RPMI7951 (cell line): ENCODE measurements at places on chromosomes 12 and 14.

GRCh38 chr12:11482955-11483354, 87.6 kb upstream of the PRB2 start:
- peak; percentile 19 for DNase-seq

GRCh38 chr14:50892255-50892654, 20.4 kb downstream of the ABHD12B start:
- no peak for DNase-seq

DNA sequence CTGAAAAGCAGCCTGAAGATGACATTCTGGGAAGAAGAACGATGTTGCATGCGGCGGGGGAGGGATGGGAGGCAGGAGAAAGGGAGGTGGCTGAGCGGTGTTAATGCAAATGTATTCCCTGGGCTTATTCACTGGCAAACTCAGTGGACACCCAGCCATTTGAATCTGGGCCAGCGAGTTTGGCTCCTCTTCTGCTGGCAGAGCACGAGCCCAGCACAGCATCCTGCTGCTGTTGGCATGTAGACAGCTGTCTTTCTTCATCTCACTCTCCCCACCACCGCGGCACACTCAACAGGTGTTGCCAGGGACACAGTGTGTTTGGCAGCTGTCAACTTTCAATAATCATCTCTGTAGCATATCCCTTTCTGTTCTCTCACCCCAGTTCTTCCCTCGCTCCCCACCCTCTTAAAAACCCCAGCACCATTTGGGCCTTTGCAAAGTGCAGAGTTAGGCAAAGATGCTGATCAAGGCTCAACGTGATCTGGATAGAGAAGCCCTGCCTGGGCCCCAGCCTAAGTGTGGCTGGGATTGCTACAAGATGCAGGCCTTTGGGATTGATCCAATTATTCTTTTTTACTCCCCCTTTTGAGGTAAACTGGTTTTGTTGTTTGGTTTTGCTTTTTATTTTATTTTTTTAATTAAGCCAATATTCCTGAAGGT, 131.9 kb downstream of the EXOC5 start:
- no peak for DNase-seq

DNA sequence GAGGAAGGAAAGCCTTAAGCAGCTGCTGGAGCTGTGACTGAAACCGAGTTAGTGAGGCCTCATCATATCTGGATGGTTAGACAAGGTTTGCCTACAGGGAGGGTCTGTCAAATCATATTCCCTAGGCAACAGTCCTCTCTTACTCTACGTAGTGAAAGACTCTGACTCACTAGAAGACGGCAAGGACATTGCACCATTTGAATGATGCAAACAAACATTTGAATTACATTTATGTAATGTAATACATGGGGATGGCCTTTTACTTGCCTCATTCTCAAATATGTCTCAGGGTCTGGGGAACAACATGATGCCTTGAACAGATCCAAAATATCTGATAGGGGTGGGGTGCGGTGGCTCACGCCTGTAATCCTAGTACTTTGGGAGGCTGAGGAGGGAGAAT, 29.8 kb upstream of the STRAP start:
- no peak for DNase-seq

GRCh38 chr12:72230589-72230988, 41.6 kb upstream of the TRHDE start:
- DNase-seq, result no peak

- no peak for DNase-seq
These were observed 25.1 kb downstream of the SPPL3 start for GRCh38 chr12:120879102-120879501.

GRCh38 chr12:6277982-6278438, 32.5 kb upstream of the PLEKHG6 start:
- no peak for DNase-seq

GRCh38 chr12:65470256-65470655, 191.8 kb downstream of the MSRB3 start:
- no peak for DNase-seq

GRCh38 chr14:71555654-71556559, 376.3 kb upstream of the RGS6 start:
- DNase-seq, result peak; percentile 32

DNA sequence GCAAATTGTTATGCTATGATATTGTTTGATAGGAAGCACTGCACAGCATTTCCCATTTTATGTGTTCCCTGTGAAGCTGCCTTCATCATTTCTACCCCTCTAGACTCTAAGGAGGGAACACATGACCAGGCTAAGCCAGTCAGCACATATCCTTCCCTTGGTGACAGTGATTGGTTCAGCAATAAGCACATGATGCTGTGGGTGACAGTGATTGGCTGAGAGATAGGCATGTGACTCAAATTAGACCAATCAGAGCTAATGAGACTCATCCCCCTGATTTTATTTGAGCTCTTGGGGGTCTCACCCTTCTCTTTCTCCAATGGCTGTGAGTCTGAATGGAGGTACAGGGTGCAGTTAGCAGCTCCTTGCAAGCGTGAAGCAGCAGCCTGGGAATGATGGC, 195.2 kb downstream of the NUAK1 start:
- DNase-seq, result no peak

DNA sequence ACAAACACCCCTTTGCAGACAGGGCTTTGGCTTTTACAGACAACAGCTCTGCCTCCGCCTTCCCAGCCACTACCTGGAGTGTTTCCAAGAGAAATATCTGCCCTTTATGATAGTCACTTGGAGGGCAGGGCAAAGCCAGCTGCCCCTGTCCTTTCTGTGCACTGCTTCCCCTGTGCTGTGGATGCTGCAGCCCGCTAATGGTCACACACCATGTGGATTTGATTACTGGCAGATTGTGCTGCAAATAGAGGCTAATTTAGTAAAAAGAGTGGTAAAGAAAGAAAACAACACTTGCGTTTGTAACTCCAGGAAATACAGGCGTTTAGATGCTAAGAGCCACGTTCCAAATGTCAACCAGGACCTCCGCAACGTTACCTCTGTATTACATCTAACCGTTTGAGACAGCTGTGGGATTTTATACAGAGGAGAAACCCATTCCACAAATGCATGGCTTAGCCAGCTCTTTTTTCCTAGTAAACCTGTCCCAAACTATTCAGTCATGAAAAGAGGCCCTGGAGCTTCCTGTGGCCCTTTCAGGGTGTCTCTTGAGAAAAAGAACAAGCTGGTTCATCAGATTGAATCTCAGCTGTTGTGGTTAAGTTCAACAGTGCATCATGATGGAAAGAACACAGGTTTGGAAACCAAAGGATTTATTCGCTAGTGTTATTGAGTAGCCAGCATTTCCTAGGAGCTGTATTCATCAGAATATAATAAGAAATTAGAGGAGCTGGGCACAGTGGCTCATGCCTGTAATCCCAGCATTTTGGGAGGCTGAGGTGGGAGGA, 30.1 kb upstream of the PWP1 start:
- no peak for DNase-seq

DNA sequence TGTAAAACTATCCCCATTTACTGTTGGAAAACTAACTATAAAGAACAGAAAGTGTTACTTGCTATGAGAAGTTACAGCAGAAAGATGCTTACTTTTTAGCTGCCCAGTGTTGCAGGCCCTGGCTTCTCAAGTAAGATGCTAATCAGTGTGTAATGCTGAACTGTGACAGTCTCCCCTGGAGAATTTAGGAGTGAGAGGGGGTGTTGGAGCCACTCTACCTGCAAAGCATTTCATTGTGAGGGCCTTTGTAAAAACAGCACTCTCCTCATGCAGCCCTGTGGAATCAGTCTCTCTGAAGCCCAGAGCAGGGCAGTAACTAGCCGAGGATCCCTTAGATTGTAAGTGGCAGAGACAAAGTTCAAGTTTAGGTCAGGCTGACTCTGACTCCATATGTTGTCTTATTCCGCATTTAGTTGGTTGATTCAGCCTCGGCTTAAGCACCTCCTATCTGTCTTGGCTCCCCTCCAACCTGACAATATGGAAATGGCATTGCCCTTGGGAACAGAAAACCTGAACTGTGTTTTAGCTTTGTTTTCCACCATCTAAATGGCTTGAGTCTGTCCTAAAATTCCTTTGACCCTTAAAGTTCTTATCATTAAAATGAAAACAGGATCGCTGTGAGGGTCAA, 141.3 kb downstream of the PRKCH start:
- DNase-seq, result peak; percentile 85

GRCh38 chr14:93286212-93286890, 46.5 kb downstream of the BTBD7 start:
- no peak for DNase-seq

DNA sequence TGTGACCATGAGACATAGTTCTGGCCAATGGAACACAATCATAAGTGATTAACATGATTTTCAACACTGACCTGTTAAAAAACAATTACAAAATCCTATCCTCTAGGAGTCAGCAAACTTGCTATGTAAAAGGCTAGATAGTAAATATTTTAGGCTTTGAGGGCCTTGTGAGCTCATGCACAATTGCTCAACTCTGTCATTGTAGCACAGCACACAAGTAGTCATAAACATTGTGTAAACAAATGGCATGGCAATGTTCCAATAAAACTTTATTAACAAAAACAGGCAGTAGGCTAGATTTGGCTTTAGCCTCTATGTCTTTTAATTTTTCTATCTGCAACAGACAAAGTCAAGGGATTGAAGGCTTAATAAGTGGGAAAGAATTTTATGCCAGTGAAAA, 350.7 kb downstream of the C12orf50 start:
- no peak for DNase-seq

- no peak for DNase-seq
These were observed 274.7 kb downstream of the NEDD1 start for GRCh38 chr12:97181571-97182265.

DNA sequence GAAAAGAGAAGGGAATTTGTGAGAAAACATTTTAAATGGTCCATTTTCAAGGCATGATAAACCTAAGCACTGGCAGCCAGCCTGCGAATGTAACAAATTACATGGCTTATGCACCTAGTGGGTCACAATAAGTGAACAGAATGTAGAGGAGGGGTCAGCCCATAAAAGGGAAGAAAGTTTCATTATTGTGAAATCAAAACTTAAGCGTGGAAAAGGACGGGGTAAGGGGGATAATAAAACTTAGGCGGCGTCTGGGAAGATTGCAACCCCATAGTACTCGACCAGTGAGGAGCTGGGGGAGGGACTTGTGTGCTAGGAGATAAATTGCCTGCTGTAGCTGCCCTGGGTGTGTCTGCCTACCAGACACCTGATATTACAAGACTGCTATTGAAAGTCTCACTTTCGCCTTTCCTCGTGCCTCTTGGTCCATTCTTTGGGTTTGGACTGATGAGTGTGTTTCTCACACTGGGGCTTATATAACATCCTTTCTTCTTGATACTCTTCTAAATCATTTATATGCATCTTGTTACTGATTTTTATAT, 40.6 kb downstream of the ZDHHC17 start:
- DNase-seq, result no peak

DNA sequence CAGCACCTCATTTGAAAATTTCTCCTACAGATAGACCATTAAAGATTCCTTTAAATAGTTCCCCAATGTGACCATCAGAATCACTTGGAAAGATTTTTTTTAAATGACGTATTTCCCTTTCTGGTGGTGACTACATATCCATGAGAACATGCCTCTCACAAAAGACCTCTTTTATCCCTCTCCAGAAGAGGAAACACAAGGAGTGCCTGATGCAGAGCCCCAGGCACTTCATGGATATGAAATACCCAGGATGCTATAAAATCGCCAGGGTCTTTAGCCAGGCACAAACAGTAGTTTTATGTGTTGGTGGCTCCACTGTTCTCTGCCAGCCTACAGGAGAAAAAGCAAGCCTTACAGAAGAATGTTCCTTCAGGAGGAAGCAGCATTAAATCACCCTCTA, 97.1 kb downstream of the ETNK1 start:
- peak; percentile 41 for DNase-seq

DNA sequence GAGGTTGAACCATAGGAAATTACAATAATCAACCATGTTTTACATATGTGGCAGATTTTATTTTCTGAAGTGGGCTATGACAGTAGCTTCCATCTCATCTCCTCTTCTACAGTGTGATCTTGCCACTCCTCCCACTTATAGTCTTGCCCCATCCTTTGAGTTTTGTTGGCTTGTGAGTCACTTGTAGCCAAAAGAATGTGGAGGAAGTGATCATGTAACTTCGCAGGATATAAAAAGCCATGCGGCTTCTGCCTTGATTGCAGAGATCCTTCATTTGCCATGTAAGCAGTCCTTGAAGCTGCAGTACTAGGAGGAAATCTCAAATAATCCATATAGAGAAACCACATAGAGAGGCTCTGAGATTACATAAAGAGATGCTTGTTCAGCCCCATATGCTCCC, 13.7 kb upstream of the ZNF84 start:
- DNase-seq, result no peak

DNA sequence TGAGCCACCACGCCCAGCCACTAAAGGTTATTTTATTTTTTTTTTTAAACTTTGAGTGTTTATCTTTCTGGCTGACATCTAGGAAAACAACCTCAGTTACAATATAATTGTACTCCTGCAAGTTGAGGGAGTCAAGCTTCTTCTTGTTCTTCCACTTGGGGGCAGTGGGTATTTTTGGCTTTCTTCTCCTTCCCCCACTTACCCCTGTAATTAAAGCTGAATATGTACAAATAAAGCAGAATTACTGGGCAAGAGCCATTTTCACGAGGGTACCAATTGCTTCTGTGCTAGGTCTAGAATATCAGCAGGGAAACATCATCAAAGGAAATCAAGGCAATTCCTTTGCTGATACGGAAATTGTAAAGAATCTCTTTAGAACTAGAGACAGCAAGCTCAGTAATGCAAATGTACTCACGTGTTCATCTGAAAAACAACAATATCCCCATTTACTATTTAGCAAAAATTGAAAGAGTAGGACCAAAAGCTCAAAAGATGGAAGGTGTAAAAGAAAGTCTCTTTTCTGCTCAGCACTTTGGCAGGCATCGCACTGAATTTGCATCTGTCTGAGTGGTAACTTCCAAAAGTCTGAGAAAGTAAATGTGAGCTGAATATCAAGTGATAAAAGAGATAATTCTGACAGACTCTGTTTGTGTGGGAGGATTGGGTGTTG, 72.8 kb downstream of the TAOK3 start:
- no peak for DNase-seq

DNA sequence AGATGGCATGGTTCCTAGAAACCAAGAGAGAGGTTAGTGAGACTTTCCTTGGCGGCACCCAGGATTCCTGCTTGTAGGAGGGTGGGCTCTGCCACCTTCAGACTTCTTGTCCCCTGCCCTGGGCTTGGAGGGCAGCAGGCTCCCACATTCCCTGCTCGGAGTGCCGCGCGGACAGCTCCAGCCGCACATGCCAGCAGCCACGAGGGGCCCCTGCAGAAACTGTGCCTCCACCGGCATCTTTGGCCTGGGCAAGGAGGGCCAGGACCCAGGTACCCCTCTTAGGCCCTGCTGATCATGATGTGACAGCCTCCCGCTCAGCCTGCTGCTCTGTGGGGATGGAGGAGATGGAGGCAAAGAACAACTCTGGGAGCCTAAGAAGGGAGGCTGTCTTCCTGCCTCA, 62.3 kb downstream of the PRIMA1 start:
- DNase-seq, result no peak

- peak; percentile 80 for DNase-seq
These were observed 29.3 kb upstream of the PNMA1 start for GRCh38 chr14:73743431-73743931.

DNA sequence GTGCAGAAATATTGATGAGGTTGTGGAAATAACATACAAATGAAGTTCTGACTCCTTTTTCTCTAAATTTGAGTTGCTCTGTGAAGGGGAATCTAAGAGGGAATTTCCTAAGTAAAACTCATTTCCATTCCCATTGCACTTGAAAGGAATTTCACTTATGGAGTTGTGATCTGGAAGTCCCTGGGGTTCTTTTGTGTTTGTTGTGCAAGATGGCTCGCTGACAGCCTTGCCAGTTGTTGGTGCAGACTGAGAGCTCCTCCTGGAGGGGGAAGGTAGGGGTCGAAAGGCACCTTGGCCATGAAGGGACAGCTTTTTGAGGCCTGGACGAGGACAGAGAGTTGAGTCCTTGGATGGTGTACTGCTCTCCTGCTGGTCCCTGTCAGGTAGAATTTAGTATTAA, 72.0 kb downstream of the C12orf56 start:
- DNase-seq, result peak; percentile 3

GRCh38 chr12:121441555-121441954, 41.6 kb downstream of the RNF34 start:
- DNase-seq, result no peak
